HFFc6 (cell line): ENCODE measurements at places on chromosomes 7 and 10. TPM values are rescaled to one million over a fixed set of nuclear protein-coding genes. Genes with fewer than 3 reads are reported as not detected.

DNA sequence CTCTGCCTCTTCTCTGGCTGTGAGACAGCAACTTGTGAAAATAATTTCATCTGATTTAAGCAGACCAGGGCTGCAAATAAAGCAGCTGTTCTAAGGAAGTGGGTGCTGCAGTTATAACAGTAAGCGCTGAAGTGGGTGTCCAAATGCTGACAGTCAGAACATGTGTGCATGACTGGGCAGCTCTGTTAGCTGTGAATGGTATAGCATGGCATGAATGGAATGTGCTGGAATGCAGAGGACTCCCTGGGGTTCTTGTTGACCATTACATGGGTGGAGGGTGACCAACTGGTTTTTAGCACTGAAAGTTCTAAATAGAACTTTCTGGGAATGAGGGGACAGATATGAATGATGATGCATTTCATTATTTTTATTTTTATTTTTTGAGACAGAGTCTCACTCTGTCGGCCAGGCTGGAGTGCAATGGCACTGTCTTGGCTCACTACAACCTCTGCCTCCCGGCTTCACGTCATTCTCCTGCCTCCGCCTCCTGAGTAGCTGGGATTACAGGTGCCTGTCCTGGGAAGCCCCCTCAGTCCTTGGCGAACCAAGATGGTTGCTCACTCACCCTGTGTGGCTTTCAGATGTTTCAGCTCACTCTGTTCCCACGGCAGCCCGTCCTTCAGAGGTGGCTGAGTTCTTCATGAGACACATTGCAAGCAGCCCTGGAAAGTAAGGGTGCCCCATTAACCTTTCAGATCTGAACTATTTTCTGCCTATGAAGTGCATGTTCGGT, 319.8 kb upstream of the PHYHIPL start:
- DNase-seq: peak; percentile 94

DNA sequence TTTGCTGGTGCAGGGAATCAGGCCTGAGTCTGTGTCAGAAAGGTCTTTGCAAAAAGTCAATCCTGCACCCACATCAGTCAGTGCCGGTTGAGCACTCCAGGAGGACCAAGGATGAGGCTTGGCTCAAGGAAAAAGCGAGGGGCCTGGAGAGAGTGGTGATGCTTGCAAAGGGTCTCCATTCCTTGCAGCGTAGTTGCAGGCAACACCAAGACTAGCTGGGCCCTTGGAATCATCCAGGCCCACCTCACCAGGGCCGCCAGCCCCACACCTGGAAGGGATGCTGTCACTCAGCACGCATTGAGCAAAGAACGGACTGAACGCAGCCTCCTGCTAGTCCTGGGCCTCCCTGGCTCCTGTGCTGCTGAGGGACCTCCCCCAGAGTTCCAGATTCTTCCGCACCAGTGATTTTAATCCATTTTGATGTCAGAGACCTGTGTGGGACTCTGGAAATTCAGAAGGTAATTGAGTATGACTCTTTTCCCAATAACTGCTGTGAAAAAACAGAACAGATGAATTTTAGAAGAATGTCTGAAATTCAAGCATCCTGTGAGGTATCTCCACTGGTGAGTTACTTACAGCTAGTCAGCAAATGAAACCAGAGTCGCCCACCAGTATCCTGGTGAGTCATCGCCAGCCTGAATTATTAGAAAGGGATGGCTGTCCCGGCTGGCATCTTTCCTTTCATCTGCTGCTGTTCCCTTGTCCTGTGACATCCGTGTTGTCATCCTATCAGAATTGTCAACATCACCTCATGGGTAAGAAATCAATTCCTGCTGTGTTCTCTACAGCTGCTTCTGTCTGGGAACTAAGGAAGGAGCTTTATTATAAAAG, 150.8 kb upstream of the NPS start:
- DNase-seq: peak; percentile 51

Gene ADAM22
- 0.07 to 0.45 TPM (median 0.30 TPM) in 3 replicates for total RNA-seq

Gene IFIT1B
- total RNA-seq: not detected in 3 replicates

DNA sequence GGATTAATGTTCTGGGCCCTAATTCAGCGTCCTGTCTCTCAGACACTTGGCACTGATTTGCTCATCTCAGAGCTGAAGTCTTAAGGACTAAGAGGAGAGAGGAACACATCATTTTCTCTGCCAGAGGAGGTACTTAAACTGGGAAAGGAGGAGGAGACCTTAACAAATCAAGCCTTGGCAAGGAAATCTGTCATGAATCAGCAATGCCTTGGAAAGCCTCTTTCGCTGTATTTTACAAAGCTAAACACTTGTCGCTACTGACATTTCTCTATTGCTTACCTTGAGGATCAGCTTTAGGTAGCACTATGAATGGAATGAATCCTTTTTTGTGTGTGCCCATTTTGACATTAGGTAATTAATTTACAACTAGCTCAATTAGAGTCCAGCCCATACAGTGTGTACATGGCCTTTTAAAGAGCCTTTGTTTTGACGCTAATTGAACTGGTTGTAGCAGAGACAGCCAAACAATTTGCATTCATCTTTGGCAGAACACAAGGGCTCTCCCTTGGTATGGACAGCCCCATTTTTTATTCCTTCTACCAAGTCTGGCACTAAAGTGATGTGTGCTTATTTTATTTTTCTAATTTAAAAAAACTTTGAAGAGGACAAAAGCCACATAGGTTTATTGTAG, 37.4 kb downstream of the AUTS2 start:
- no peak for DNase-seq

- peak; percentile 50 for DNase-seq
Measured at GRCh38 chr7:47610506-47611044, 28.7 kb upstream of the TNS3 start.

Gene DNAJC12
- 0.17 to 0.47 TPM (median 0.39 TPM) in 3 replicates for total RNA-seq

DNA sequence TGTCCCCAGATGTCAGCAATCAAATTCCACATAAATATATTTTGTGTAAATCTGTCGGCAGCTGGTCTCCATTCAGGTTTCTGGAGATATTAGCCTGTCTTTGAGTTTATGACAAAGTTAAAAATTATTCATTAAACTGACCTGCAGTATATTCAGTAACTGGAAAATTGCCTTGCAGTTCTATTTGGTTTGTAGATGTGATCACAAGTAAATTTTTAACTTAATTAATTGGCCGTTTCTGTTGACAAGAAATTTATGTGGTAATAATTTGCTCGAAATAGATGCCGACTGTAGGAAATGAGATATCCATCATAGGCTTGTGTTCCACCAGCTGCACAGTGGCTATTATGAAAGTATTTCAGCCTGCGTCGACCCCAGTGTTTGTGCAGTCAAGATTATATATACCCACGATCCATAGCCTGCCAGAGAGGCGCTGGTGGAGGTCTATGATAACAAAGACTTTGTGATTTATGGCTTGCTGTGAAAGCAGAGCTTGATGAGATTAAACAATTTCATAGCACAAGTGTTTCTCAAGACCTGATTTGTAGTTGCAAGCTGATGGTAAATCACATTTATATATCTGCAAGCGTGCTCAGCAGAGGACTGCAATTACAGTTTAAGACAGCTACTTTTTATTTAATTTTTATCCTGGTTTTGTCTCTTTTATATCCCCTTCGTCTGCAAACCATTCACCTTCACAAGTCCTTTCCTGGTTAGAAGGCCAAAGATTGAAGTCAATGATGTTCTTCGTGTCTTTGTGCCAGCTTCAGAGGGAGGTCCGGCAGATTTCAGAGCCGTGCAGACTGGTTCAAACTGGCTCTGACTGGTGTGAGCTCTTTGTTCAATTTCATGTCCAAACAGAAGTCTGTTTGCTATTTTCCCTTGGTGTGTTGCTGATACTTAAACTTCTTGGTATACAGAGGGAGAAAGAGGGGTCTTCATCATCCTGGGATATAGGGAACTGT, 850.9 kb downstream of the LRMDA start:
- DNase-seq: no peak

Gene C7orf25
- 5.5 to 9.3 TPM (median 6.6 TPM) in 3 replicates for total RNA-seq

DNA sequence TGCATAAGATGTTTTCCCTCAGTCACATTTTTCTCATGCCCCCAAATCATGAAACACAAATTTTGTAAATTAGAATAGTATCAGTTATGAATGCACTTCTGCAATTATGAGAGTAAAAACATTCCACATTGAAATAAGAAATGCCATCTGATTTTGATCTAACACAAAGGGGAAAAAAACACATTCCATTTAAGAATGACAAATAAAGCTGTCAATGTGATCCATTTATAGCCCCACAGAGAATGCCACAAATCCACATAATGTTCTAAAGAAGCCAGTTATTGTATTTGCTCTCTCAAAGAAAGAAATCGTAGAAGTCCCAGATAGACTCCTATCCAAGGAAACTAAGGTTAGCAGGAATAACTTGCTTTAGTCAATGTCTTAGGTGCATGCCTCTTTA, 48.7 kb upstream of the RHOBTB1 start:
- no peak for DNase-seq

DNA sequence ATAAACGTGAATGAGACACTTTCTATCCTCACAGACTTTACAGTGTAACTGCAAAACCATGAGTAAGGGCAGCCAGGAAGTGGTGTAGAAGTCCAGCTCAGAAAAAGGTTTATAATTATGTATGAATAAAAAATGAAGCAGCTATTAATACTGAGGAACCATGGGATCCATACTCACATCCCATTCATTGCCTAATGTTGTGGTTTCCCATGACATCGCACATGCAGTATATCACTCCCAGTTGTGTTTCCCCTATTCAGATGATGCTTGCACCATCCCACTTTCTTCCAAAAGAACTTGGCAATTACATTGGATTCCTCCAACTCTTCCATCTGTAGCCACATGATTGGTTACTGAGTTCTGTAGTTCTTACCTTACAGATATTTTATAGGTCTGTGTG, 74.5 kb upstream of the SEMA3D start:
- DNase-seq: no peak

Gene SLIT1
- not detected in 3 replicates for total RNA-seq

Gene TMEM130
- 8.2 and 12.1 TPM in 2 replicates for total RNA-seq

DNA sequence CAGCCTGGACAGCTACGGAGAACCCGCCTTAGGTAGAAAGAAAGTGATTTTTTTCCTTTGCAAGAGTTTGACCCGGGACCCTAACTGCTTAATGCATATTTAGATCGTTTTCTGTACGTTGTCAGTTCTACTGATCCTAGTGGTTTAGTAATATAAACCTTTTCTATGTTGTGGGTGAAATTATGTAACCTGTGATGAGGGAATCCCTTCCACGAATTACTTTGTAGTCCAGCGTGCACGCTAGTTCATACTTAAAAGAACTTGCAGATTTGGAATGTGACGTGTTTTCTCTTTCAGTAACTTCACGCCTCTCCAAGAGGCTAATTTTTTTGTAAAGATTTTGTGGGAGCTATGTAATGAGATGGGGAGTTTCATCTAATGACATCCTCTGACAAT, 705 bp downstream of the SLF2 start:
- no peak for DNase-seq

GRCh38 chr7:19024261-19024660, 93.2 kb downstream of the TWIST1 start:
- DNase-seq: peak; percentile 77

GRCh38 chr7:80199051-80199450, 64.4 kb downstream of the GNAI1 start:
- no peak for DNase-seq

Gene PRLHR
- not detected in 3 replicates for total RNA-seq
